Activated T-helper 1 cell treated with anti-CD3 and anti-CD28 coated beads, Interleukin-2, amount 50 U/mL, for 16 hours (primary cell): ENCODE measurements at places on chromosomes 6 and 20.

DNA sequence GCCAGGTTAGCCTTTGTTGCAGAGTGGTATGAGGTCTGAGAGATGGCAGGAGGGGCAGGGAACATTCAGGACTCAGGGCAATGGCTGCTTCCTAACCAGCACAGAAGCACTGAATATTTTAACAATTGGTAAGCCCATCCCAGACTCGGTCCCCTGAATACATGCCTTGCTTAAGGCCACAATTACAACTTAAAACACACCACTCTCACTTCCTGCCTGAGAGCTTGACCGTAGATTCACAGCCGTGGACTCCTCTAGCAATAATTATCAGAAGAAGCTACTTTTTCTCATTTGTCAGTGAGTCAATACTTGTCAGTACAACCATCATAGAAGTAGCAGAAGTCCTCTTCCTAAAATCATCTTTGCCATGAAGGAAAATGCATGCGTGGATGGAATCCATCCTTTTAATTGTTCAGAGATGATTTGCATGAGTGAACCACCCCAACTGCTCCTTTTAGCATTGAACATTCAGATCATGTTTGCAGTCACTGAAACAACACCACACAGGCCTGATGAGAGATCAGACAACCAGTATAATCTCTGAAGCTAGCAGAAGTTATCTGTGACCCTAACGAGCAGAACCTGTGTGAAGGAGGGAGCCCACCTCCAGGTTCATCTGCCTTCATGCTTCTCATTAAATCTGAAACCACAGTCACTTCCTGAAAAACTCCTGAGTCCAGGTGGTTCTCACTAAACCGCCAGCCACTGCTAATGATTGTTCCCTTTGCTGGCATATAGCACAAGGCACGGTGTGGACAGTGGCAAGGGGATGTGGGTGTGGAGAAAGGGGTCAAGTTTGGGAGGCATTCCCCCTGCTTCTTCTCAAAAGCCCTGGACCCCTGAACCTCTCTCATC lies 333.9 kb upstream of the CNR1 start:
- DNase-seq: no peak

DNA sequence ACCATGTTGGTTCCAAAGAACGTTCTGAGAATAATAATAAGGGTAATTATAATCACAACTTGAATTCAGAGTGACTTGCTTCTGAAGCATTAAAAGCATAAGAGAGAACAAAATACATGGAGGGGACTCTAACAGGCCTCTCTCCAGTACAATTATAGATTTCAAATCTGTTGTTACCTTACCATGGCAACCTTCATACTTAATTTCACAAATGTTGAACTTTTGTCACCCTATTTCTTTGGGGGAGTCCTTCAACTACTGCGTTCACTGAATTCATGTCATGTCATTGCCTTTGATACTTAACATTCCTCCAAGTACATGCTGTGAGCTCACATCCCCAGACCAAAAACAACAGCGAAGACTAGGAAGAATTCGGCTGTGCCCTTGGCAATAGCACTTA lies 104.0 kb downstream of the MKKS start:
- DNase-seq: no peak

DNA sequence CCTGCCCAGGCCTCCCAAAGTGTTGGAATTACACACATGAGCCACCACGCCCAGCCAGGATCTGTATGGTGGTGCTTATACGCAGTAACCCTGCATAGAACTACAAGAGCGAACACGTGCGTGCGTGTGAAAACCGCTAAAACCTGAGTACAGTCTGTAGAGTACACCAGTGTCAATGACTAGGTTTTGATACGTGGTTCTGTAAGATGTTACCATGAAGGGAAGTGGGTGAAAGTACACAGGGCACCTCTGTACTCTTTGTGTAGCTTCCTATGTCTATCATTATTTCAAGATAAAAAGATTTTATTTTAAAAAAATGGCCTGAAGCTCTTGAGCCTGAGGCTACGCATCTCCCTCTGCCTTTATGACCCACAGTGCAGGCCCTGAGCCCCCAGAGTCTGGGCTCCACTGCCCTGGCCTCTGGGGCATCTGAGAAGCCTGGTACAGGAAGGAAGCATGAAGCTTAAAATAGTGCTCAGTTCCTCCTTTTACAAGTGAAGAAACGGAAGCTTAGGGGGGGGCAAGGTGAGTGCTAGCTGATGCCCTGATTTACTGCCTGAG lies 21.6 kb downstream of the LY86 start:
- no peak for DNase-seq

DNA sequence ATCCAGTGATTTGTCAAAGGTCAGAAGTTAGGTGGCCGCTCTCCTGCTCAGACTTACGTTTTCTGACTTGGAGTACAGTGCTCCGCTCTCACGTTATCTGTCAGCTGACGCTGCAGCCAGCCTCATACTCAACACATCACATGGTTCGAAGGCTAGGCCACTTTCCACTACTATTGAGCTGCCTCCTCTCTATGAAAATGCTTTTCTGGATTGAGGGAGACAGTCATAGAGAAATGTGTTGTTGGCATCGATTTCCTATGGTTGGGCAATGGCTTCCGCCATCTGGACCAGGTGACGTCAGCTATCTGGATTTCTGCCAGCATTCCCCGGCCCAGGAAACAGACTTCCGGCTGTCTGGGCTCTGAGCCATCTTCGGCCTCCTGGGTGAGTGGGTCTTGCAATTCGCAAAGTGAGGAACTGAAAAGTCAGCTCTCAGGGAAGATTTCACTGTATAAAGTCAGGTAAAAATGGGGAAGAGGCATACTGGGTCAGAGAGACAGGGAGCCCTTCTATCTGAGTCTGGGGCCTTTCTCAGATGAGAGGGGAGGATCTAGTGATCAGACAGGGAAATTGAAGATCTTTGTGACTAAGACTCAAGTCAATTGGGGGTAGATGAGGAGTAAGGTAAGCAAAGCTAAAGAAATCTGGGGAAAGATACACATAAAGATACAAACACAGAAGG lies 37.5 kb upstream of the IER3 start:
- no peak for DNase-seq

- no peak for DNase-seq
Measured at GRCh38 chr6:38846844-38847243, 131.7 kb downstream of the DNAH8 start.

- DNase-seq: no peak
Measured at GRCh38 chr6:90219209-90219985, 77.2 kb downstream of the BACH2 start.

DNA sequence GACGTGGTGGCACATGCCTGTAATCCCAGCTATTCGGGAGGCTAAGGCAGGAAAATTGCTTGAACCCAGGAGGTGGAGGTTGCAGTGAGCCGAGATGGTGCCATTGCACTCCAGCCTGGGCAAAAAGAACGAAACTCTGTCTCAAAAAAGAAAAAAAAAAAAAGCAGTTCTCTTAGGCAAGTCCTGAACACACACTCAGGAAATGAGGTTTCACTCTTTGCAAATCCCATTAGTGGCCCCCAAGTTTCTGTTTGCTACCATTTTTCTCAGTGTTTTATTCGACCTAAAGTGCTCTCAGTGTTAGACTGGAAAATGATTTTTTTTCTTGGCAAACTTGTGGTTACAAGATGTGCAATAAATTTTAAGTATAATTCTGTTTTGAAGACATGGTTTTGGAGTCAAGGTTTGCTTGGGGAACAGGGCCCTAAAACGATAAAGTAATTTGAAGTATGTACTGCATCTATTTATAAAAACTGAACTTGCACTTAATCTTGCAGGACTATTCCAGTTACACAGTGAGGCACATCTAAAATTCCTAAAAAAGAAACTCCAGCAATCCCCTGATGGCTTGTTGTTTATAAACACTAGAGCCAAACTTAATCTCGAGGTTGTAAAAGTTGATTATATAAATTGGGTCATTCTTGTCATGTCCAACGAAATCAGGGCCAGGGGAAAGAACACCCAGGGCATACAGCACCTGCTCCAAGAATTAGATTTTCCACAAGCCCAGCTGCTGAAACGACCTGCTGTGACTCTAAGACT lies 42.6 kb downstream of the MAP1LC3A start:
- DNase-seq: no peak

- no peak for DNase-seq
Measured at GRCh38 chr6:5772408-5773120, 234.2 kb downstream of the NRN1 start.

- DNase-seq: no peak
Measured at GRCh38 chr20:34940081-34940481, 15.5 kb downstream of the GSS start.

GRCh38 chr20:48892891-48893290 lies 28.6 kb upstream of the ARFGEF2 start:
- DNase-seq: no peak

- no peak for DNase-seq
Measured at GRCh38 chr6:108737594-108738546, 110.4 kb upstream of the ARMC2 start.

DNA sequence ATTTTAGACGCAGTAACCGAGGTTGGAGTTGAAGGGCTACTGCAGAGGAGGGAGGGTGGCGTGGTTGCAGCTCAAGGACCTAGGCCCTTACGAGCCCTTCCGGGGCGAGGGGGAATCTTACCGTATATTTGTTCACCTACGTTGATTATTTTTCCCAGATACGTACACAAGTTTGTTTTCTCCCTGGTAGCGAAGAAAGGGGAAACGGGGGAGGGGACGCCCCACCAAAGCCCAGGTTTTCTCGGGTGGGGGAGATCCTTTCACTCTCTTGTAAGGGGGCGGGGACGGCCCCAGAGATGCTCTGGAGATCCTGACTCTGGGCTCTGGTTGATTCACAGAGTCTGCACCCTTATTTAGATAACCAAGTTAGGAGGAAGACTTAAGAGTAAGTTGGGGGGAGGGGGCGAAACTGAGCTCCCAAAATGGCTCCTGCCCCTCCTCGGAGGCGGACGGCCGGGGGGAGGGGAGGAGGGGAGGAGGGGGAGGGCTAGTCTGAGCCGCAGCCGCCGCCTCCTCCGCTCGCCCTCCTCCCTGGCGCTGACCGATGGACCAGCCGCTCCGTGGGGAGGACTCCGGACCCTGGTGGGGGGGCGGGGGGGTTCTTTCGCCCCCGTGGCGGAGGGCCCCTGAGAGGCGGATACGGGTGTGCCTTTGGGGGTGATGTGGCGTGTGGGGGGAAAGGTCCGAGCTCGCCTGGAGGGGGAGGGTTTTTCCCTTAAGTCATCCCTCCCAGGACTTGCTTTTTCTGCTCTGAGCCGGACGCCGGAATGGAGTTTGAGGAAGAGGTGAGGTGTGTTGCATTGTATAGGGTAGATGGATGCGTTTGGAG lies 2.2 kb downstream of the BRD2 start:
- peak; percentile 69 for DNase-seq

GRCh38 chr6:28709478-28710349 lies 184.0 kb downstream of the GPX5 start:
- DNase-seq: no peak

- no peak for DNase-seq
Measured at GRCh38 chr20:62787321-62787720, 9.0 kb upstream of the MRGBP start.

DNA sequence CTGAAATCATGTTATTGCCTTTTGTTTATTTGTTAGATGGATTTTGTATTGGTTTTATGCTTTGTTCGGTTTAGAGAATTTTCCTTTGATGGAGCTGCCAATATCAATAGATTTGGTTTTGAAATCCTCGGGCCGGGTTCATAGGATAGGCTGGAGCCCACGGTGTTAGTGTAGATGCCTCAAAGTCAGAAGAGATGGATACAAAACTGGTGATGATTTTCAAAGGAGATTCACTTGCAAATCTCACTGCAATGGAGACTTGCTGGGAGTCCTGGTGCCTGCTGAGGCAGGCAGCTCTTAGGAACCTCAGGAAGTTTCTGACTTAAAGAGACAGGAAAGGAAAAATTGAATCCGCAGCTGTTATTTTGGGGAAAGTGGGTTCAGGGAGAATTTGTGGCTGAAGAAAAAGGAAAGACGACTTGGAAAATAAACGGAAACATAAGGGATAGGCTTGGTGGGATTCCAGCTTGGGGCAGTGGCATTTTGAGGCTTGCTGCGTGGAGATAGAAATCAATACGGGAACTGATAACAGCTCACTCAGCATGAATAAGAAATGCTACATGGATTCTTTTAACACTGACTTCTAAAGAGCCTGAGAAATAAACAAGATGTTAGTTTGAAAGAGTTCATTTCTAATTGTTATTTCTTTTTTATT lies 241.6 kb downstream of the PHACTR1 start:
- DNase-seq: no peak

GRCh38 chr6:40341726-40342125 lies 245.4 kb downstream of the LRFN2 start:
- DNase-seq: no peak

DNA sequence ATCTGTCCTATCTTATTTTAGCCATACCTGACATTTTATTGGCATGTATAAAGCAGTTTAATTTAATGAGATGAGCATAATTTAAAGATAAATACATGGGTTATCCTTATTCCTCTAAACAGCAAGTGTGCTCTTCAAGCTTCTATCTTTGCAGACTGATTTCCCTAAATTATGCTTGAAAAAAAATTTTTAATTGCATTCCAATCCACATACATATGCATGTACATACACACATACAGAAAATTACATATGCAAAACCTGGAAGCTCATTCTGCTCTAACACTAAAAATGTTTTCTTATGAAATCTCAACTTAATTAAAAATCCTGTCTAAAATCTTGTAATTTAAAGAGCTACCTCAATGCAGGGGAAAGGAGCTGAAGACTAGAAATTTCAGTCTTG lies 35.3 kb downstream of the FKBP1C start:
- DNase-seq: no peak

DNA sequence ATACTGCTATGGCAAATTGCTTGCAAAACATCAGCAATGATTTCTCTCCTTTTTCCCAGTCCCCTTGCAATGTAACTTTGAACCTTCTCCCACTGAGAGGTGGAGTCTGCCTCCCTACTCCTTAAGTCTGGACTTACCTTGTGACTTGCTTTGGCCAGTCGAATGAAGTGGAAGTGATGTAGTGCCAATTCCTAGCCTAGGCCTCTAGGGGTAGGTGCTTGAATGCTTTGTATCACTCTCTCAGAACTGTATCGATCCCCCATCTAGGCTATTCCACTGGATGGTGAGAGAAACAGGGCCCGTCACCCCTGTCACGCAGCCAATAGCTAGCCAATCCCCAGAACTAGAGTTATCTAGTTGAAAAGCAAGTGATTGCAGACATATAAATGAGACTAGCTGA lies 238.6 kb downstream of the BTBD3 start:
- no peak for DNase-seq

DNA sequence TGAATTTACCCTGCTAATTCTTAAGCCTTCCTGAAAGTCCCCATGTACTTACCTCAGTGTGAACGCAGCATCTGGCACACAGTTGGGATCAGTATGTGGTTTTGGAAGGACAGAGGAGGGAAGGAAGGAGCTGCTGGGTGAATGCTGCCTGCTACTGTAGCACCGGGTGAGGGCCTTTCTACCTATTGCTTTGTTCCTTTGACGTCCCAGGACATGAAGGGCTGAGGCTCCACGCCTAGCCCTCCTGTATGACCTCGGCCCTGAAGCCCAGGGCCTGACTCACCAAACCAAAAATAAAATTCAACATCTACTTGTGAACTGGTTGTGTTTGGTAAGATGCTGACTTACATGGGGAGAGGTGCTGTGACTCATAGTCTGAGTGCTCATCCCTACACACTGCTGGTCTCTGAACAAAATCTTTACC lies 51.1 kb downstream of the ARID1B start:
- no peak for DNase-seq

- no peak for DNase-seq
Measured at GRCh38 chr6:9236443-9236842, 801.1 kb upstream of the SLC35B3 start.

GRCh38 chr20:3714092-3714491 lies 1.7 kb upstream of the SIGLEC1 start:
- DNase-seq: no peak

GRCh38 chr6:12060780-12061609 lies 48.9 kb downstream of the HIVEP1 start:
- peak; percentile 28 for DNase-seq
